ENCODE measurements at places on chromosomes 1 and 21.
A peak's percentile ranks its signal among the peaks of the same experiment; 100 is the strongest.

GRCh38 chr1:192702212-192702902, 66.4 kb downstream of the RGS13 start:
- H3K27me3 ChIP-seq: no peaks in the 10 kb centered on the region
- H3K4me1 ChIP-seq: no peaks in the 10 kb centered on the region
- H3K36me3 ChIP-seq: no peaks in the 10 kb centered on the region

GRCh38 chr1:20216574-20216973, 30.3 kb upstream of the PLA2G2C start:
- no peak overlapping the region for H3K4me3 ChIP-seq
- H3K4me1 ChIP-seq: peaks cover 10% of the 10 kb centered on the region
- no peaks in the 10 kb centered on the region for H3K27me3 ChIP-seq
- no peak overlapping the region for H3K27ac ChIP-seq

GRCh38 chr1:222466150-222466865, 81.6 kb downstream of the HHIPL2 start:
- H3K36me3 ChIP-seq: no peaks in the 10 kb centered on the region
- H3K4me1 ChIP-seq: peaks cover 3% of the 10 kb centered on the region
- H3K4me3 ChIP-seq: no peak overlapping the region
- no peaks in the 10 kb centered on the region for H3K27me3 ChIP-seq
- no peak for DNase-seq
- no peak overlapping the region for H3K27ac ChIP-seq

GRCh38 chr1:48530727-48531351, 58.8 kb upstream of the SPATA6 start:
- DNase-seq: peak; percentile 20
- no peaks in the 10 kb centered on the region for H3K4me1 ChIP-seq
- H3K27me3 ChIP-seq: no peaks in the 10 kb centered on the region
- no peak overlapping the region for H3K4me3 ChIP-seq

DNA sequence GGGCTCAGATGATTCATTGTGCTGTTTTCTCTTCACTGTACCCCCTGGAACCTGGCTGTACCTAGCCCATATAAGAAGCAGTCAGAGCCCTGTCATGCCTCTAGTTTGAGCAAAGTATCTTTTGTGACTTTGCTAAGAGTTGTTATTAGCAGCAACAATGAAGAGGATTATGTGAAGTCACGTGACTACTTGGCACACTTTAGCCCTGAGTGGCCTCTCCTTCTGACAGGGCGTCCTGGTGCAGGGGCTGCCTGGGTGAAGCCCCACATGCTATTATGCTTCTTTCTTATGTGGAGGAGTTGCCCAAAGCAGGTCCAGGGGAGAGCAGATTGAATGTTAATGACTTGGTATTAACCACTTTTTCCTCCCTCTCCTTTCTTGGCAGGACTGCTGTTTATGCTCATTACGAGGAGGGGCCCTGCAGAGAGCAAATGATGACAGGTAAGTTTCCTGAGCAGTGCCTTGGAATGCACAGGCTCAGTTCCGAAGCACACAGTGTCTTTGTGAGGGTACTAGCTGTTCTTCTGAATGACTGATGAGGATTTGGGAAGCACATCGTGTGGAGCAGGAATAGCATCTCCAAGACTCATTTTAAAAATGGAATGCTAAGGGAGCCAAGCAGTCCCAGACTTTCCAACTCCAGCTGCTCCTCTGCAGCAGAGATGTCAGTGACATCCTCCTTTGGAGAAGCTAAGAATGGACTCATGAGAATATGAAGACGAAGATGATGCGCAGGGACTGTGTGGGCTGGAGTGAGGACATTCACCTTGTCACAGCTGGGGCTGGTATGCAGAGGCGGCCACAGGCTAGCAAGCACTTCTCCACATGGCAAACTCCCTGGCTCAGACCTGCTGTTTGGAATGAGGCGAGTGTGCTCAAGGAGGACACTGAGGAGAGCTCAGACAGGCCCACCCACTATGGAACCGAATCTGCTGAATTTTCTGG, 15.2 kb upstream of the ST3GAL3 start:
- DNase-seq: no peak
- no peaks in the 10 kb centered on the region for H3K27me3 ChIP-seq
- no peak overlapping the region for H3K4me3 ChIP-seq
- H3K27ac ChIP-seq: no peak overlapping the region
- no peaks in the 10 kb centered on the region for H3K4me1 ChIP-seq

DNA sequence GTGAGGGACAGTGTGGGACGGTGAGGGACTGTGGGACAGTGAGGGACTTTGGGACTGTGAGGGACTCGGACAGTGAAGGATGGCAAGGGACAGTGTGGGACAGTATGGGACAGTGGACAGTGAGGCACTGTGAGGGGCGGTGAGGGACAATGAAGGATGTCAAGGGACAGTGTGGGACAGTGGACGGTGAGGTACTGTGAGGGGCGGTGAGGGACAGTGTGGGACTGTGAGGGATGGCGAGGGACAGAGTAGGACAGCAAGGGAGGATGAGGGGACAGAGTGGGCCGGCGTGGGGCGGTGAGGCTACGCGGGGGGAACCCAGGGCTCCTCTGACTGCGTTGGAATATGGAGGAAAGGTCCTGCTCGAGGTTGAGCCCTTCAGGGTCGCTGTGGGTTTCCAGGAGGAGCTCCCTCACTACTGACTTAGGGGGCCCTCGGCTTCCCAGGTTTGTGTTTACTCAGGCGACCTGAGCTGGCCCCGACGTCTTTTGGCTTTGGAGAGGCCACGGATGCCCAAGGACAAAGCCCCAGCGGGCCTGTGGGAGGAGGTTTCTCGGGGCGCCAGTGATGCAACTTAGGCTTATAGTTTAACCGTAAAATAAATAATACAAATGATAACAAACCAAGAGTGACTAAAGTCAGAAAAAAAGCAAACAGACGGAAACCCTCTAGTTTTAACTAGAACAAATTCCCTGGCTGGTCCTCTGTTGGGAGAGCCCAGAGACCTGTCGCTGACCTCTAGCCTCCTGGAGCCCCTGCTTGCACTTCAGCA, 1.1 kb upstream of the ERRFI1 start:
- no peak overlapping the region for H3K27ac ChIP-seq
- peak overlapping the region; percentile 60 for H3K4me3 ChIP-seq
- no peak for DNase-seq
- H3K36me3 ChIP-seq: no peaks in the 10 kb centered on the region

DNA sequence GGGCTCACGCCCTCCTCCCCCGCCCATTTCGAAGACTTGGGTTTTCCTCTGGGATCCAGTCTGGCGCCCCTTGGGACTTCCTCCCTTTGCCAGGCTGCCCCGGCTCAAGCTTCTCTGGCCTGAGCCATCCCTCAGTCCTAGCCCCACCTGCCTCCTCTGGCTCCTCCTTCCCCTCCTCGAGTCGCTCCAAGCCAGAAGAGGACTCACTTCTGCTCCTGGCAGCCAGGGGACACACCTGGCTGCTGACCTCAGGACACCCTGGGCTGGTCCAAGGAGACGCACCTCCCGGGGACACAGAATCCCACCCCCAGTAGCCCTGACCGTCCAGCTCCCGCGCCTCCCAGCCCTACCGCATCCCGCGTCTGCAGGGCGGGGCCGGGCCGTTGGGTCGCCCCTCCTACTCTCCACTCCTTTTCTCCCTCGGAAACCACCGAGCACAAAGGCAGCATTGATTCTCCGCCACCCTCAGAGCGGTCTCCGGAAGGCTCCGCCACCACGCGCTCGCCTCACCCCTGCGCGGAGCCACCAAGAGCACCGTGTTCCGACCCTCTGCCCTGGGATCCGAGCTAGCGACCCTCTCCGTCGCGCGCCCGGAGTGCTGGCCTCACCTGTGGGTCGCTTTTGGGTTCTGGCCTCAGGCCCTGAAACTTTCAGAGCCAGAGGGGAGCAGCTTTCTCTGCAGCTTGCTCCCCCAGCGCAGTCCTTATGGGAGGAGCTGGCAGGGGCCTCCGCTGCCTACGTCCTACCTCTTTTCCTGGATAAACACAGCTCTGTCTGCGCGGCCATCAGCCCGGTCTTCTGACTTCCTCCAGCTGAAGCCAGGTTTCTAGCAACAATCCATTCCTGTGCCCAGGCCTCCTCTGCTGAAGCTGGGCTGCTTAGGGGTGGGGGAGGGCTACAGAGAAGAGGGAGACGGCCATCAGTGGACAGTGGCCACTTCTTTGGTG, at the start of gene C2CD4D:
TSS of gene C2CD4D (minus strand) at position 364 of the 947 bp plus-strand sequence. CDS start 831 bp downstream, outside the sequence.
- DNase-seq: peak; percentile 78
- H3K27ac ChIP-seq: no peak within 1 kb of the TSS

- H3K36me3 ChIP-seq: no peaks in the 10 kb centered on the region
- H3K4me3 ChIP-seq: no peak overlapping the region
- H3K4me1 ChIP-seq: no peaks in the 10 kb centered on the region
- DNase-seq: no peak
Measured at GRCh38 chr1:16145030-16145661, 10.7 kb downstream of the EPHA2 start.

GRCh38 chr21:44273046-44273445, 11.3 kb upstream of the DNMT3L start:
- H3K4me3 ChIP-seq: no peak overlapping the region
- DNase-seq: no peak
- no peaks in the 10 kb centered on the region for H3K36me3 ChIP-seq
- no peaks in the 10 kb centered on the region for H3K27me3 ChIP-seq
- no peaks in the 10 kb centered on the region for H3K4me1 ChIP-seq

- H3K4me3 ChIP-seq: no peak overlapping the region
- H3K4me1 ChIP-seq: no peaks in the 10 kb centered on the region
- no peaks in the 10 kb centered on the region for H3K36me3 ChIP-seq
- no peaks in the 10 kb centered on the region for H3K27me3 ChIP-seq
Measured at GRCh38 chr1:97186381-97186780, 464.8 kb downstream of the PTBP2 start.

DNA sequence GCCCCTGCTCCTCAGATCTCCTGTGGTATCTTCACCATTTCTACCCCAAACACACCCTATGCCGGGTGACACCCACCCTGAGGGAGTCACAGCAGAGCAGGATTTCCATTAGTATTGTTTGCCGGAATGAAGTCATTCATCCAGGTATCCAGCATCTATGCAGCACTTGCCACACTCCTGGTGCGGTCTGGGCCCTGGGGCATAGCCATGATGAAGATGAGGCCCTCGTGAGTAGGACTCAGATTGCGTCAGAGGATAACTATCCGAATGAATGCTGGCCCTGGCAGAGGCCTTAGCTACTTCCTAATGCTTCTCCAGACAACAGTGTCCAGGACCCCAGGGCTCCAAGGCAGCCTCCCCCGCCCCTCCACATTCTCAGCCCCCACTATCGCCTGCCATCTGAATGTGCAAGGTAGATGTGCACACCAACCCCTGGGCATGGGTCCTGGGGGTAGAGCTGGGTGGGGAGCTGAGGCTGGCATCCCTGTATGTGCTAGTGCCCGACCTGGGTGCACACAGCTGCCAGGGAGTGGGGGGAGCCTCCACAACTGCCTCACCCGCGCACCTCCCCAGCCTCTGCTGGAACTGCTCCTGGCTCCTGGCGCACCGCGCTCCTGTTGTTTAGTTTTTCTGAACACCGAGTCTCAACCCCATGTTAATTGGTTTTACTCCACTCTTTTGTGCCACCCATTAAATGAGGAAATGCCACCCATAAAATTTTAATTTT, 25.5 kb upstream of the ZC3H12A start:
- H3K27me3 ChIP-seq: no peaks in the 10 kb centered on the region
- no peak overlapping the region for H3K27ac ChIP-seq
- H3K4me1 ChIP-seq: peaks cover 8% of the 10 kb centered on the region
- no peak for DNase-seq

DNA sequence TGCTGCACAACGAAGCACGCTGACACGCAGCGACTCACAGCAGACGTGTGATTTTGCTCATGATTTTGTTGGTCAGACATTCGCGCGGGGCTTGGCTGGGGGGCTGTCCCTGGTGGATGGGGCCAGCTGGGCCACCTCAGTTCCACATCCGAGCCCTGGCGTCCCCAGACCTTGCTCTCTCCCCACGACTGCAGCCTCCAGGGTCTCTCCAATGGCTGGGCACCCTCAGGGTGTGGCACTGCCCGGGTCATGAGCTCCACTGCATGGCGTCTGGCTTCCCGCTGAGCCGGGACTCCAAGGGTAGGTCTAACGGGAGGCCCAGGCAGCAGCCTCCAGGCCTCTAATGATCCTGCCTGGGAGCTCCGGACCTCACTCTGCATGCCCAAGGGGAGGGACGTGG, 173.0 kb upstream of the AJAP1 start:
- DNase-seq: no peak
- no peaks in the 10 kb centered on the region for H3K27me3 ChIP-seq
- no peaks in the 10 kb centered on the region for H3K36me3 ChIP-seq
- H3K4me3 ChIP-seq: no peak overlapping the region
- H3K27ac ChIP-seq: no peak overlapping the region

- H3K4me1 ChIP-seq: no peaks in the 10 kb centered on the region
- H3K36me3 ChIP-seq: no peaks in the 10 kb centered on the region
Measured at GRCh38 chr1:234899041-234899729, 229.5 kb downstream of the TOMM20 start.

DNA sequence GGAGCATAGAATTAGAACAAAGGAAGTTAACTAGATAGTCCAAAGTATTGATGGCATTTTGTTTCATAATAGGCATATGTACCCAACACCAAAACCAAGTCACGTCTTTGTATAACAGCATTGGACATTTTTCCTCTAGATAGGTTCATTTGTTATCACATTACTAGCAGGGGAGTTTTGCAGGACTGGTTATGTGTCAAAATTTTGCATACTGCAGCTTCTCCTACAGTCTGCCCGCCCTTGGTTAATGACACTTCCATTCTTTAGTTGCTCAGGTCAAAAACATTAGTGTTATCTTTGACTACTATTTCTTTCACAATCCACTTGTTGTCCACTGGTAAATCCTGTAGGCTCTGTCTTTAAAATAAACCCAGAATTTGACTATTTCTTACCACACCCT, 8.9 kb downstream of the CAPZA1 start:
- no peak overlapping the region for H3K4me3 ChIP-seq
- H3K4me1 ChIP-seq: peaks cover 40% of the 10 kb centered on the region
- H3K36me3 ChIP-seq: peaks cover 51% of the 10 kb centered on the region
- H3K27me3 ChIP-seq: no peaks in the 10 kb centered on the region
- no peak for DNase-seq
